OCI-LY7 (cell line): ENCODE measurements at places on chromosomes 7 and 10.

DNA sequence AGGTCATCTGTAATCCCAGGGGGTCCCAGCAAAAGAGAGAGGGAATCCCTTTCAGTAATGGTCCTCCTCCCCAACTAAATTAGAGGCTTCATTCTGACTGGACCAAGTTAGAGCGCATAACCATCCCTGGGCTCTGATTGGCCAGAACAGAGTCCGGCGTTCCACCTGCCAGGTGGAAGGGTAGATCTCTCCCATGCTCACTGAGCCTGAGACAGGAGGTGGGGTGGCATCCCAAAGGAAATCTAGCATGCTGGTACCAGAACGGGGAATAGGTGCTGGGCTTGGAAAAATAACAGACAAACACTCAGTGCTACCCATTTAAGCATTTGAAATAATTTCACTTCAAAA is 21.0 kb upstream of the TSPAN33 start:
- DNase-seq: no peak

GRCh38 chr7:47074702-47075153 is 507.2 kb downstream of the TNS3 start:
- DNase-seq: no peak

GRCh38 chr10:17154116-17154515 is 24.5 kb upstream of the CUBN start:
- DNase-seq: no peak

GRCh38 chr7:106462365-106462859 is 177.6 kb upstream of the NAMPT start:
- DNase-seq: peak; percentile 39

- DNase-seq: no peak
Measured at GRCh38 chr7:143487566-143487965, 9.9 kb downstream of the TAS2R41 start.

- DNase-seq: no peak
Measured at GRCh38 chr7:115574681-115575291, 455.8 kb downstream of the TFEC start.

DNA sequence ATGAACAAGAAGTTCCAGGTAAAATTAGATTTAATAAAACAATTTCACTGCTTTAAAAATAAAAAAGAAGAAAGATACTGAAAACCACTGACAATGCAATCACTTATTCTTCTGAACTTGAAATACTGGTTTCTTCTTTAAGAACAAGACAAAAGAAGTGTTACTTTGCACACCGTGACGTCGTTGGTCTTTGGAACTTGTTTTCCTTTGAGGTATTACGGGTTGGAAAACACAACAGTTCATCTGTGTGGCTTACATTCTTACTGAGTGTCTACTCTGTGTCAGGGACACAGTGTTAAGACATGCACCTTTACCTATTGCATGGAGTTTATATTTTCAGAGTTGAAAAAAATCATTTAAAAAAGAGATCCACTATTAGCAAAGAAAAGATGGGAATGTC is 41.3 kb upstream of the UCN3 start:
- DNase-seq: no peak

DNA sequence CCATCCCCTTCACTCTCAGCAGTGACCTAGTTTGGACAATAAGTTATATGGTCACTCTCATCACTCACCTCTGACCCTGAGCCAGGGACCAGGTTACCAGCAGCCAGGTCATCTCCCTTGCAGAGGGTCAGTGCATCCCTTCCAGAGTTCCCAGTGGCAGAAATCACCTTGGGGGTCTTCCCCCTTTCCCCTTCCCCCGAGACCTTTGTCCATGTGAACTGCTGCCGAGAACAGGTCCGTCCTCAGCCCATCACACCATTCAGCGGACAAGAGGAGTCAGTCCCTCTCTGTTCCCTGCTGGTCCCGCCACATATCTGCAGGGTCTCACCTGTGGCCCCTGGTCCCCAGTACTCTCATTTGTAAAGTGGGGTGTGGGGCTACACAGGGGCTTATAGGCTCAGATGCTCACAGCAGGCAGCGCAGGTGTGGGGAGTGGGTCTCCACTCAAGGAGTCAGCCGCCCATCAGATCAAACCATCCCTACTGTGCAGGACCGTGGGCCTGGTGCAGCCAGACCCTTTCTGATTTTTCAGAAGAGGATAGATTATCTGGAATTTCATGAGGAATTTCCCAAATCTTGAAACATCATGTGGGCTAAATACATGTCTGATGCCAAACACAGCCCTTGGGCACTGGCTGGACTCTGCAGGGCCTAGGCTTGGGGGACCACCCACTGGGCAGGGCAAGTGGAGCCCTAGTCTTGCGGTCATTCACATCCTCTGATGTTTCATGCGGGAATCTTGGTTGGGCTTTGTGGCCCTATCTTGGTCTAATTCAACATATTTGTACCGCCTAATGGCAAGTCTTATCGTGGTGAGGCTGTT is 6.5 kb downstream of the DEPP1 start:
- DNase-seq: no peak

DNA sequence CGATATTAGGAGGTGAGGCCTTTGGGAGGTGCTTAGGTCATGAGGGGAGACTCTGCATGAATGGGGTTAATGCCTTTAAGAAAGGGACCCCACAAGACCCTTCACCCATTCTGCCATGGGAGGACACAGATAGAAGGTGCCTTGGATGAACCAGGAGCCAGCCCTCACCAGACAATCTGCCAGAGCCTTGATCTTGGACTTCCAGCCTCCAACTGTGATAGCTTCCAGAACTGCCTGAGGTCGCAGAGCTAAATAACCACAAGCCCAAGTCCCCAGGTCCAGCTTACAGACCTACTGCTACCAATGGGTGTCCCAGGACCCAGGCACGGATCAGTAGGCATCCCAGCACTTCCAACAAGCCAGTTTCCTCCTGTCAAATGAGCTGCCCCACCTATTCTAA is 37.5 kb downstream of the TNS3 start:
- no peak for DNase-seq

DNA sequence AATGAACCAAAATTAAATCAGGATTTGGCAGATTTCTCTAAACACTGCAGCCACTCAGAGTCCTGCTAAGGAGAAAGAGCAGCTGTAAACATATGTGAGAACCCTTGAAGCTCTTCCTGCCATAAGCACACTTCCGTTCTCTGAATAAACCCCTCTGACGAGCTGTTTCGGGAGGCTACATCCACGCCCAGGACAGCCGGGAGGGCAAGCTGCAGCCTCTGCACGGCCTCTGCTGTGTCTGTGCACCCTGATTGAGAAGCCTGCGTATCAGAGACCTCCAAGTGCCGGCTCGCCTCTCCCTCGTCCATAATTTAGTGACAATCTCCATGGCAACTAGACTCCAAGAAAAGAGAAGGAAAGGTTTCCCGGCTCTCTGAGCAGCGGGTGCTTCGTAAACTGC is 114.4 kb downstream of the PTPRN2 start:
- DNase-seq: no peak

GRCh38 chr7:131896165-131896863 is 339.9 kb upstream of the PODXL start:
- DNase-seq: no peak

GRCh38 chr7:24660546-24660945 is 87.3 kb downstream of the PALS2 start:
- DNase-seq: no peak

DNA sequence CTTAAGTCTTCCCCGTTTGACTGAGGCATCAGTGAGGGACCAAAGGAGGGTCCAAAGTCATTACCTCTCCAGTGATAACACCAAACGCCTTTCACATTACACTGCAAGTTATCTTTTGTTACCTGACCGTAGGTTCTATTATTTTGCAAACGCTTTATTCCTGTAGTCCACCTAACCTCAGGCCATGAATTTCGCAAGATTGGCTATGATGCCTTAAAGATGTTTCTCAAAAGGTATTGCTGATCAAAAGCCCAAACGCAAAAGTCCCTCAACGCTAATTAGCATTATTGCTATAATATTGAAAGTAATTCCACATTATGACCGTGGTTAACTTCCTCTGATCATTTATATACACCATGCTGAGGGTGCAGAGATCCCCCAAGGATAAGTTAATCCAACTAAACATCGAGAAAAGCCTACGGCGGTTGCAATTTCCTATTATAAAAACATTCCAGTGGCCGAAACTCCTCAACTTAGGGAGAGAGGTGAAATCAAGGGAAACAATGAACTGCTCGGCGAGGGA is 649 bp downstream of the DNA2 start:
- DNase-seq: peak; percentile 28

DNA sequence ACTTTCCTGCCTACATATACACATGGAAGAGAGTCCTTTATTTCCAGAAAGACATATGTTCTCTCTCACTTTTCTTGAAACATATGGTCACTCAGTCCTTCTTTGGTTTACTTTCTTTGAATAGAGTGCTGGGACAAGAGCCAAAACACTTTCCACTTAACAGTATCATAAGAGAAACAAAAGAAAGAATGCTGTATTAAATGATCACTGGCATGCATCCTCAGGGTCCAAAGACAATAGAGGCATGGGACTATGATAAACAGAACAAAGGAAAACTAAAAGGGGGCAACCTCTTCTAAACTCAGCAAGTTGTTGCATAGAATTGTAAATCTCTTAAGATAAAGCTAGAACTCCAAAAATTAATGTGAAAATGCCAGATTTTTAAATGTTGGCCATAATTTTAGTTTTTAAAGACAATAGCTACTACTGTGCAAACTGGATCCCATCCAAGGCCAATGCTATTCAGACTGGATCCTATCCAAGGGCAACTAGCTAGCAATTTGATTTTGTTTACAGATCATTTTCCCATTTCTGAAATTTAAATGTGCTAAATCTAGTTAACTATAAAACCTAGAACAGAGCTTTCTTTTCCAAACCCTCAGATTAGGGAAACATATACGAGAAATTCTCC is 687.5 kb downstream of the SORCS3 start:
- no peak for DNase-seq

DNA sequence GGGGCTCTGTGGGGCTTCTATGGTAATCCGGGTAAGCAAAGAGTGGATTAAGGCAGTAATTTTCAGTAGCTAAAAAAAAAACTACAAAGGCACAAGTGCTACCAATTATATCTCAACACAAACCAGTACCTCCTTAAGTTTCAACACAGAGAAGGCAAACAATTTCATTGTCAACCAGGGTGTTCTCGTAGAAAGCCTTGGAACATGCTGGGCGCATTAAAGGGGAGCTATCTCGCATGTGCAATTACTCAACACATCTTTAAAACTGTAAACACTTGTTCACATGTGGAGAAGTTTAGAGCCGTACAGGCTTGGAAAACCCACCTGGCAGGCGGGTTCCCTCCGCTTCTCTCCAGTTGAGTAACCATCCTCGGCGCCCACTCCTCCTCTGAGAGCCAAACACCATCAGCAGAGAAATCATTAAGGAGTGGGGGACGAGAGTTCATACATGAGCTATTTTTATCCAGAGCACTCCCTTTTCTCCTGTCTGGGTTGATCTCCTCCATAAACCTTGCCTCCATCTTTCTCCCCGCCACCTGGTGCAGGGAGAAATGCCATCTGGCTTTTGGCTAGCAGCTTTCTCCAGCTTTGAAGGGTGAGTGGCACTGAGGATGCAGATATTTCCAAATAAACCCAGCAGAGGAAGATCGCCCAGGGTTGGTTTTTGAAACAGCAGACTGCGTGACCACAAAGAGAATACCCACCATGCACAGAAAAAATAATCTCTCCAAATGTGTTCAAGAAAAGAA is 287.1 kb downstream of the WDR11 start:
- DNase-seq: no peak

DNA sequence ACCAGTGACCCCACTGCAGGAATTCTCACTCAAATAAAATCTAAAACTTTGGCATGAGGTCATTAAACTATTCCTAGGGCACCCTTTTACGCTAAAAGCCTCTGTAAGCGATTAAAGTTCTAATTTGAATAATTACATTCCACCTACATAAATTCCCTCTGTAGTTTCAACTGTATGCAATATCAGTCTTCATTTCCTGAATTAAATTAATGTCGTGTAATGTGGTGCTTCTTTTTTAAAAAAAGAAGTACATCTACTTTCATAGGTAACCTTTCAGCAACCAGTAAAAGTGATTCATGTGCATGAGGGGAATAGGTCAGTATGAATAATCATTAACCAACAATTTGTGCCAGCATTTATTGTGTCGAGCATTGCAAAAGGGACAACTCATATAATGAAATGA is 44.7 kb downstream of the IMMP2L start:
- DNase-seq: no peak

GRCh38 chr10:102460836-102461186 is 9.5 kb upstream of the C10orf95 start:
- no peak for DNase-seq

- no peak for DNase-seq
Measured at GRCh38 chr10:33612116-33612515, 277.6 kb upstream of the NRP1 start.

DNA sequence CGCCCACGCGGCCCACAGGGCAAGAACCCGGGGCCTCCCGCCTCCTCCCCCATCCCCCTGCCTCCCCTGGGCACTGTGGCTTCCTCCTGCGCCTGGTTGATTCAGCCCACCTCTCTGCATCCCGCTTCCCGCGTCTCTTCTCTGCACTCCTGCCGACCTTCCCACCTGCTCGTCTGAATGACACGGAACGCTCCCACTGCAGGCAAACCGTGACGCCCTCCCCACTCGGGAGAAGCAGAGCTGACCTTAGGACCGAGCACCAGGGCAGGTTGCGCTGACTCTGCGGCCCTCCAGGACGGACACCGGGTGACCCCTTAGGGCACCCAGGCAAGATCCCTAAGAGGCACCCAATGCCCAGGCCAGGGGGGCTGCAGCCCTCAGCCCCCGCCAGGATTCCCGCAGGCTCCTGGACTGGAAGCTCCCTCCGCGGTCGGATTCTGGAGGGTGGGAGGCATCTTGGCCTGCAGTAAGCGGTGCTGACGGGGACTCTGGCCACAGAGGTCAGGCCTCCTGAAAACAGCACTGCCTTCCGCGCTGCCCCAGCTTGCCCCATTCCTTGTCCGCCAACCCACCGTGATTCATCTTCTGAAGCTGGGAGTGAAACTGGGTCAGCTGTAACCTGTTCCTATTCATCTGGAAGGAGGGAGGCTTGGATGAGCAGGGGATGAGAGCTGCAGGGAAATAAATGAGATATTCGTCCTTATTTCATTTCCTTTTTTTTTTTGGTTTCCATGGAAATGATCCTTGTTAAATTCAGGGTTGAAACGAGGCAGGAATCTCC is 990 bp downstream of the CALML3 start:
- no peak for DNase-seq

- no peak for DNase-seq
Measured at GRCh38 chr7:139940866-139941265, 111.8 kb downstream of the TBXAS1 start.

GRCh38 chr10:132257907-132258306 is 49.8 kb downstream of the STK32C start:
- no peak for DNase-seq

DNA sequence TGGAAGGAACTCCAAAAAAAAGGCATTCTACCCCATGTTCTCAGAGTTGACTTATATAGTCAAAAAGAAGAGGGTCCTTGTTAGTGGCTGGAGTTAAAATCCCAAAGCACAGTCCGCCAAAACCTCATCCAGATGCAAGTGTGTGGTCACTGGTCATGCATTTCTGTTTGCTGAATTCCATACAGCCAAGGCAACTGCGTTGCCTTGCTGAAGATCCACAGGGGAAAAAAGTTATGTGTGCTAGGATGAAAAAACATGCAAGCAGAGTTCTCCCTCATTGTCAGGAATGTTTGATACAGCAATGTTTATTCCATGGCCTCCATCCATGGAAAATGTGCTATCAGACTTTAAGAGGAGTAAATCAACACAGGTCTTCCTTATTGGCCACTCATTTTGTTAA is 213.1 kb downstream of the CREB5 start:
- DNase-seq: no peak
